Stomach (tissue), 19 donors: ENCODE measurements at places on chromosomes 6 and 20. TPM values are rescaled to one million over a fixed set of nuclear protein-coding genes. Genes with fewer than 3 reads are reported as not detected.

GRCh38 chr6:34671801-34672656, 24.5 kb downstream of the ILRUN start:
- no peak for DNase-seq

GRCh38 chr6:26273673-26274588, 91.1 kb upstream of the BTN3A2 start:
- DNase-seq: no peak

GRCh38 chr6:33591424-33592032, 11.5 kb upstream of the BAK1 start:
- DNase-seq: no peak

- DNase-seq: no peak
Observed at GRCh38 chr6:44737829-44738528, 350.5 kb downstream of the CDC5L start.

TRAM2 gene
- 13.8 TPM for total RNA-seq

DNA sequence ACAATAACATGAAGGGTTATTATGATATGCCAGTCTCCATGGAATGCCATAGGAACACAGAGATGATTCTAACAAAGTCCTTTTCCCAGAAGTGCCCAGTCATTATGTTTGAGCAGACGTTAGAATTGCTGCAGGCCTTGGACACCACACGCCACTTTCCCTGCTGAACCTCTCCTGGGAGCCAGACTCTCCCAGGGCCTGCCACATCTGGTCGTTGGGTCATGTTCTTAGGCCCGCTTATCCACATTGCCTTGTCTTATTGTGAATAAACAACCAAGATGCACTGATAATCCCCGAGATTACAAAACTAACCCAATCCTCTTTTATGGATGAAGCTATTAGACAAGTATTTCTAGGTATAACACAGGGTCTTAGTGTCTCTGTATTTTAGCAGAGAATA, 276.5 kb upstream of the CITED2 start:
- DNase-seq: no peak
